ENCODE measurements at places on chromosomes 2 and 18.
A peak's percentile ranks its signal among the peaks of the same experiment; 100 is the strongest.

- DNase-seq: no peak
Measured at GRCh38 chr2:236080412-236080811, 87.8 kb downstream of the GBX2 start.

- peak; percentile 30 for DNase-seq
Measured at GRCh38 chr2:238379096-238379810, 47.5 kb upstream of the ASB1 start.

DNA sequence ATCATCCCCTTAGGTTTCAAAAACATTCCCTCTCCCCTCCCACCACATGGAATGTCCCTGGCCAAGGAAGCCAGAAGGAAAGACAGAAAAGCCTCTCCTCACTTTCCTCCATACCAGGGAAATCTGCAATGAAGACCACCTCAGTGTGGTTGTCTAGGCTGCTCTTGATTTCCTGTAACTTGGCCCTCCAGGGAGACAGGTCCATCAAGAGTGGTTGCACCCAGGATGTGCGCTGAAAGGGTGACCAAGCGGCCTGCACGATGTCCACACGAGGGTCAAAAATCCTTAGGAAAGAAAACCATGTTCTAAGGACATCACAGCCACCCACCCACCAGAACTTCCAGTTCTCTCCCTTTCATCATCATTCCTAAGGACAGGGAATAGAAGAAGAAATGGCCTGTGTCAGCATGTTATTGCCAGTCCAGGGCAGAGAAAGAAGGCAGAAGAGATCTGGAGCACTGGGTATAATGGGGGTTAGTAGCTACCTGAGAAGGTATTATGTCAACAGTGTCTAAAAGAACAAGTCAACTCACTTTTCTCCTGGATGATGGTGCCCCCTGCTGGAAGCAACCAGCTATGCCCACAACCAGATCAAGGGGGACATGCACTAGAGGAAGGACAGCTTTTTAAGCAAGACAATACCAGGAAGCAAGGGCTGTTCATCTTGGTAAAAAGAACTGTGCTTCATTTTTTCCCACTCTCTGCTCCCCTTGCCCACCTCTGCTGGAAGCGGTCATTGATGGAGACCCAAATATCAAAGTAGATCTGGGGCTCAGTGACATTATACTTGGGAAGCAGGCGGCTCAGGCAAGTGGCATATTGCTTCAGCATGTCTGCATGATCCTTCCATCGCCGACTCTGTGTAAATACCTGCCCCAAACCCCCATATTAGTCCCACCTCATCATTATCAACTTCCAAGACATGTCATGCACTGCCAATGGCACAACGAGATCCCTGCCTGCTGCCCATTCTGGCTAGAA lies 9.3 kb downstream of the GGCX start:
- peak; percentile 81 for DNase-seq

DNA sequence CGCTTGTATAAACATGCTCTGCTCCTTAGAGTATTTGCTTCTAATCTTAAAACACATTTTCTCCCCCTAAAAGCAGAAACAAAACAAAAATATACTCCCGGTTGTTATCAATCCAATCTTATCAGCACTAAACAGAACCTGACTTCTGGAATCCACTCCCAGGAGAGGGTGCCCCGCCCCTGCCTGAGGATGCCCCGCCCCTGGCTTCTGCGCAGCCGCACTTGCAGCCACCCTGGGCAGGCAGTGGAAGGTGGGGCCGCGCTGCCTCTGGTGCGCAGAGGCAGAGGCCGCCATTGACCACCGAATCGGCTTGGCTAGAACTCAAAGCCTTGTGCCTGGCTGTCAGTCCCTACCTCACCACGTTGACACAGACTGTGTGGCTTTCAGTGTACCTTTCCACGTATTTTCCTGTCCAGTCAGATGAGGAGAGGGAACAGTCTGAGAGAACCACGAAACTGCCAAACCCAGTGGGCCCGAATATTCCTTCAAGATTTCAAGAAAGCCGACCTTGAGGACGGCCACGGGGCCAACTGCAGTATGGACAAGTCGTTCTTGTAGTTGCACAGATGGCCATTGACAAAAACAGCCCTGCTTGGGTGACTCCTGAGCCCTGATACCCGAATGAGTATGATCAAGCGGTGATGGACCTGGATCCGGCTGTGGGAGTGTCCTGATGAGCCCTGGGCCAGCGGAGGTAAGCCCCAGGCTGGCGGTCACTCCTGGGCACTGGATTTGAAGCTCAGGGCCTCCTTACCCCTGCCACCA lies 46.2 kb upstream of the ARHGAP28 start:
- no peak for DNase-seq

- DNase-seq: no peak
Measured at GRCh38 chr2:180876506-180876905, 103.9 kb upstream of the UBE2E3 start.

All from left ventricle myocardium superior (tissue), 1 donor.